ENCODE measurements at places on chromosomes 5 and 9. TPM values are rescaled to one million over a fixed set of nuclear protein-coding genes. Genes with fewer than 3 reads are reported as not detected.

GRCh38 chr9:99881769-99882168 lies 24.7 kb upstream of the STX17 start:
- DNase-seq = no peak

- DNase-seq = no peak
Measured at GRCh38 chr5:175335691-175336090, 108.3 kb downstream of the DRD1 start.

DNA sequence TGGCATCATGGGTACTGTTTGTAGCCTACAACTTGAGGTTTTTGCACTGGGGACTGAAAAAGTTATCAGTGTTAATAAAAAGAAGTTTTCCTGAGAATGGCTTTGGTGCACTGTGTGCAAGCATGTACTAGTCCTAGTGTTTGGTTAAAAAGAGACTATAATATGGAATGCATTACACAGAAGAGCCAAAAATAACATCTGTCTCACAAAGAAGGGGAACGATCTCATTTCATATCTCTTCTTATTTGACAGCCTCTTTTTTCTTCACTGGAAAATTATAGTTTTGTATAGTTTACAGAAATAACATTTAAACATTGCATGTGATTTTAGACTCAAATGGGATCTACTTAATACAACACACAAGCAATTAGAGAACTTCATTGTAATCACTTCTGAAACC lies 127.0 kb upstream of the GDNF start:
- DNase-seq = no peak

DNA sequence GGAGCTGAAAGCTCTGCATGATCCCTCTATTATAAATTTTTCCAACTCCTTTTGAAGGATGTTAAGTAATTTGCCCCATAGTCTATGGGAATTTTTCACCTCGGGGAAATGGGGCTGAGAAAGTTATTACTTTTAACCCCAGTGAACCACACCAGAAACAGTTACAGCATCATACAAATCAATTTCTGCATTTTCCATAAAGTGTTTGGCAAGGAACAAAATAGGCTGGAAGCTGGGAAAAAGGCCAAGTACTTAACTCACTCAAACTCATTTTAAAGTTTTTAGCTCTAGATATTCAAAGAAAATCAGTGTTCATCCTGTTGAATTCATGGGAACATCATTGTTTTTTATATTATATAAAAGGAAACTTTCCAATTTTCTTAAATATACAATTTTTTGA lies 160.9 kb downstream of the SH3GL2 start:
- DNase-seq = no peak

Gene ZNG1E
- 33.1 TPM for total RNA-seq

GRCh38 chr5:123527190-123527589 lies 15.2 kb downstream of the CSNK1G3 start:
- no peak for DNase-seq

- peak; percentile 62 for DNase-seq
Measured at GRCh38 chr5:115838885-115839518, 2.4 kb downstream of the ATG12 start.

DNA sequence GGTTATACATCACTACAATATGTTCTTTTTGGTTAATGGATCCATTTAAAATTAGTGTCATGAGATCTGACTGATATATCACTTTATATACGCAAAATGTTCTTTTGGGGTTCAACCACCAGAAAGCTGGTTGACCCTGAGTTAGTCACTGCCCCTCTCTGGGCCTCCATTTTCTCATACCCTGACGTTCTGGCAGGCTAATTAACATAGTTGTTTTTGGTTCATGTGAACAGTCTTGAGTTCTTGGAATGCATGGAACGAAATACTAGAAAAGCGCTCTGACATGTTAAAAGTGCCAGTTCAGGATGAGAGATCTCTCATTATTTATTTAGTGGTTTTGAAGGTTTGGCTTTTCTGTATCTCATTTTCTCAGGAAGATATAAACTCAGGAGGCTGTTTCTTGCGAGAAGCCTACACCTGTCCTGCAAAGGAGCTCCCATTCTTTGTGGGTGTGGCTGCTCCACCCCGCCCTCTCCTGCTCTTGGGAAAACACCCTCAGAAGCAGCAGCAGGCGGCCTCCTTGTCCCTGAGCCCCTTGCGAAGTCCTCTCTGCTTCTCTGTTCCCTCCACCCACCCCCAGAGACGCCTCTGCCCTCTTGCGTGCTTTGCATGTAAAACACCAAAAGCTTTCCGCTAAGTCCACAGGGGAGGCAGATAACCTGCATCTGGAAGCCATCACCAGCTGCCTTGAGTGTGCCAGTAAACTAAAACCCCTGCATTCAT lies 302.4 kb upstream of the PANK3 start:
- DNase-seq = no peak

Gene HTR4
- total RNA-seq = not detected

Gene IL7R
- 167 TPM for total RNA-seq

- peak; percentile 27 for DNase-seq
Measured at GRCh38 chr5:65076251-65076869, 307.6 kb downstream of the CWC27 start.

Gene FAM78A
- total RNA-seq = 19.6 TPM

DNA sequence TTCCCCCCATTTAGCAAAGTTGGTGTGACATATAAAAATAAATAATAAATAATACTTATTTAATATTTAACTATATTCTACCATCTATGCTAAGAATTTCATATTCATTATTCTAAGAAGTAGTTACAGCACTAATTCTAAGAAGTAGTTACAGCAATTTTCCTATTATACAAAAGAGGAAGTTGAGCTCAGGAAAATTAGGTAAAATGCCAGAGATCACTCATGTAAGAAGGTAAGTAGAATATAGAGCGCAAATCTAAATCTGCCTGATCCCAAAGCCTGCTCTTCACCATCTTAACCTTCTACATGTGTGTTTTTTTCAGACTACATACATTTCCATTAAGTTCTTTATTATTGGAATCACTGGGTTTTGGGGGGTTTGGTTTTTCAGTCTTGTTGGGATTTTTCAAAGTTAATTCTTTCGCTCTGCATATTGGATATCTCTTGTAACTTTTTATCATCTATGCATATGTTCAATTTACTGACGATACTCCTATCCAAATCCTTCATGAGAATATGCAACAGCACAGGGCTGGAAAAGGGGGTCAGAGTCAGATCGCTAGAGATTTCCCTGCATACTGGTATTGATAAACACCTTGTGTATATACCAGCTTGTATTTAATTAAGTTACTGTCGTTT lies 852.1 kb downstream of the MAT2B start:
- no peak for DNase-seq

GRCh38 chr5:58985759-58986158 lies 402.9 kb downstream of the RAB3C start:
- DNase-seq = no peak

DNA sequence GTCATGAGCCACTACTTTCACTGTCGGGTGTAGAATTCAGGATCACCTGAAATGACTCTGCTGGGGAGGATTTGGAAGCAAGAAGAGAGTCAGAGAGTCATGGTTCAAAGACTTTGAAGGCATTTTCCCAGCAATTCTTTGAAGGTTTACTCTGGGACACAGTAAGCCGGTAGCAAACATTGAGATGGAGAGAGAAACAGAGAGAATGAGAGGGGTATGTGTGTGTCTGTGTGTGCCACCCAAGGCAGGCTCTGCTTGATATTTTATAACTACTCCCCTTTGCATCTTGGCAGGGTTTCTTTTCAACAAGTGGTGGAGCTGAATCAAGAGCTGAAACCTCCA lies 89.8 kb downstream of the ANKRD55 start:
- DNase-seq = no peak

- DNase-seq = no peak
Measured at GRCh38 chr5:122581629-122582028, 193.3 kb upstream of the SNX2 start.

DNA sequence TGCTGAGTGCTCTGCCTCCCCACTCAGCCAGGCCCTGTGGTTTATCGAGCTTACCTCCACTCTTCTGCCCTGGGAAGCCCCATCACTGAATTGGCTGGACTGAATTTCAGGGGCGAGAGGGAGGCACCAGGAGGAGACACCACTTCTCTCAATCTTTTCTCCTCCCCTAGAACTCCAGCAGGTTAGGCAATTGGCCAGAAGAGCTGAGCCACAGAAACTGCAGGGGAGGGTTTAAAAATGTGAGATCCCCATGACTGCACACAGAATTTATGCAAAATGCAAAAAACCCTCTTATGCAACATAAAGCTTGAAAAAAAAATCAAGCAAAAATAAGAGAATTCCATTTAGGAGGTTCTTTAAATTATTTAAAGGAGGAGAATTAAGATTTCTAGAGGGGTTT lies 29.9 kb downstream of the TUT7 start:
- DNase-seq = no peak

DNA sequence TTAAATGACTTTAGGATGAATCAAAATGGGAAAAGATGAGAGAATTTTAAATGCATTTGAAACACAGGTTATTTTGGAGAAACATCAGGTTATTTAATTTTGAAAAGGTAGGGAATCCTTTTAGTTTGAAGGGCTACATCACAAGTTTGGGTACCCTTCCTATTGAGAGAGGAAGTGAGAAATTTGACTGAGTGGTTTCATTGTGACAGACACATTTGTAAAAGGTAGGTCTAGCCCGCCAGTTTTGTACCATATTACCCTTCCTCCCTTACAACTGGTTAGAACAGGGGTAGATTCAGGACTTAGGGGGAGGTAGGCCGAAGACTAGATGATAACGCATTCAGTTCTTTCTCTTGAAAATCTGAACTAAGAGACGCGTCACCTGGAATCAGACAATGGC lies 464.2 kb downstream of the EBF1 start:
- DNase-seq = no peak

- DNase-seq = no peak
Measured at GRCh38 chr9:135299651-135300345, 179.8 kb upstream of the PPP1R26 start.

Gene POU4F3
- 0.09 TPM for total RNA-seq

GRCh38 chr9:130824643-130825350 lies 10.3 kb upstream of the ABL1 start:
- DNase-seq = no peak

- no peak for DNase-seq
Measured at GRCh38 chr5:135329913-135330797, 68.9 kb downstream of the MACROH2A1 start.

GRCh38 chr9:91211919-91212318 lies 149.8 kb downstream of the AUH start:
- DNase-seq = no peak

Gene NOXA1
- total RNA-seq = 1.9 TPM

Gene CER1
- 0.05 TPM for total RNA-seq

Measured in thymus (tissue), 14 donors.